ENCODE measurements at places on chromosomes 5 and 9.

GRCh38 chr9:34701023-34701768, 8.7 kb downstream of the CCL21 start:
- no peak for DNase-seq

GRCh38 chr9:95516734-95517558, at the start of gene PTCH1:
Gene PTCH1 (minus strand): TSS chr9:95516971.
- DNase-seq, result no peak

DNA sequence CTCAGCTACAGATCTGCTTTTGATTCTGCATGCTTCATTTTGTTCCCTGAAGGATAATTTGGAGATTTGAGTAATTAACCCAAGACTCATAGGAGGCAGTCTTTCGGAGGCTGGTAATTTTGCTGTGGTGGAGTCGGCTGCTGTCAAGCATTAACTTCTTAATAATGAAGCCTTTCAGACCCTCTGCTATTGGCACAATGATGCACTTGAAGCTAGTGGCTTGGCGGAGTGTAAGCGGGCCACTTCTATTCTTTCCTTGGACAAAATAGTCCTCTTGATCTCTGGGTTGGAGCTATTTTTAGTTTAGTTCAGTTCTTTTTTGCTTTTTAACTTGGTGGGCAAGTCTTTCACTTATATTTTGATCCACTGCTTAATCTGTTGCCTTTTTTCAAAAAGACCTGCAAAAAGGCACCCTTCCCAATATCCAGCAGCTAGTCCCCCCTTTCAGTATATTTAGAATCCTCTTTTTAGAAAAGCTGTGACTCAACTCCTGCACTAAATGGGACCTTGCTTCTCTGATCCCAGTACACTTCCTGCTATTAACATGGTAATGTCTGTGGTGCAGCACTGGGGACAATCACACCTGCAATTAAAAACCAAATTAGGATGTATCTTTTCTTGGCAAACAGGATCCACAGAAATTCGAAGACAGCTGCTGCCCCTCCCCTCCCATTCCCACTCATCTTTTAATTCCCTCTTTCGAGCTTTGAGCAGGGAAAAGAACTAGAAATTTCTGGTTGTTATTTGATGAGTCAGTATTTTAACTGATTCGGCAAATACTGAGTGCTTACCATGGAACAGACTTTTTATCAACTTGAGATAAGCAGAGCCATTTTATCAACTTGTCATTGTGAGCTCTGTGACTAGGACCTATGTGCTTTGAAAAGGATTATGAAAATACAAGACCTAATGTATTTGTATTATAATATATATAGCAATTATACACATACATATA, 169.4 kb upstream of the ANKRD55 start:
- DNase-seq, result no peak

DNA sequence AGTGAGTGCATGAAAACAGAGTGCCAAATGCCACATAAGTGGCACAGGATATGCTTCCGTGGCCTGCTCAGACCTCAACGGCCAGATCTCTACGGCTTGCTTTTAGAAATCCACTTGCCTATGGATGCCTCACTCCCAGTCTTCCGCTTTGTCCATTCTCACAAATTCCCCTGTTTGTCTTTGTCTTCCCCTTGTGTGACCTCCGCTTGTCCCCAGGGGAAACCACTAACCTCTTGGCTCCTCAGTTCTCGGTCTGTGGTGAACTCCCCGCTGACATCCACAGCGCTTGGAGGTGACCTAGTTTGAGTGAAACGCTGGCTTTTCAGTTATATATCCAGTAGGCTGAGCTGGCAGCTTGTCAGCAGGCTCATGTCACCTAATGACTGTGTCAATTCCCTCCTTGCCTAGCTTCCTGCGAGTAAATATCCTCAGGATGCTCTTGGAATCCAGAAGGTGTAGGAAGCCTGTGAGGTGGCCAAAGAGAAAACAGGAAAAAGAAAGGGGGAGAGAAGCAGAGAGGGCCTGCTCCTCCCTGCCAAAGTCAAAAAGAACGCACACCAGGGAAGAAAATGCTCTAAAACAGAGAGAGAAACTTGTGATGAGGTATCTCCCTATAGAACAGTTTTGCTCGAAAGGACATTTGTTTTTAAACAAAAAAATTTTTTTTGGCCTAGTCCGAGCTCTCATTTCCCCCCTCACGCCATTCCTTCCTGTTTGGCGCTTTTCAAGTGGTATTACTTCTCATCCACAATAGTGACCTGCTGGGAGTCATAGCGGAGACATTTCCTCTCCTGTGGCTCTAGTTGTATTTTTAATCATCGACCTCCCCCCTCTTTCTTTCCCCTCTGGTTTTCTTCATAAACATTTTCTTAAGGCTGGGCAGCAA, 101.6 kb upstream of the SPRY4 start:
- no peak for DNase-seq

- no peak for DNase-seq
Measured at GRCh38 chr5:6719896-6720560, 6.8 kb downstream of the TENT4A start.

- no peak for DNase-seq
Measured at GRCh38 chr5:150862070-150862469, 15.7 kb downstream of the IRGM start.

GRCh38 chr9:111431684-111432083, 52.5 kb downstream of the ECPAS start:
- no peak for DNase-seq

GRCh38 chr5:10653043-10653442, 89.2 kb downstream of the ANKRD33B start:
- no peak for DNase-seq

DNA sequence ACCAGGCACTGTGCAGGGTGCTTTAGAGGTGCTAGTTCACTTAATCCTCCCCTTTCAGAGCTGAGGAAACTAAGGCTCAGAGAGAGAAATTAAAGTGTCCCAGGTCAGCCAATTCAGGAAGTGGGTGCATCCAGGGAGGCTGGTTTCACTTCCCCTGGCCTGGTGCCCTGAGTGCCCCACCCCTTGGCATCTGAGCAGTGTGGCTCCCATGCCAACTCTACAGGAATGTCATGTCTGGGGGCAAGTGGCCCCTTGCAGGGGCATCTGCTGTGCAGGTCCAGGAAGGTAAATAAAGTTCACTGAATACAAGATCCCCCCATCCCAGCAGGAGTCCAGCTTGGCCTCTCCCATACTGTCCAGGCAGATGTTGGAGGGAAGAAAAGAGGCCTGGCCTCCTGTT, 4.4 kb upstream of the N4BP3 start:
- DNase-seq, result no peak

GRCh38 chr5:76590027-76590426, 33.2 kb downstream of the F2RL2 start:
- DNase-seq, result no peak

- DNase-seq, result no peak
Measured at GRCh38 chr5:5522336-5522735, 99.9 kb downstream of the ICE1 start.

- DNase-seq, result no peak
Measured at GRCh38 chr5:162496100-162496808, 428.7 kb downstream of the GABRG2 start.

DNA sequence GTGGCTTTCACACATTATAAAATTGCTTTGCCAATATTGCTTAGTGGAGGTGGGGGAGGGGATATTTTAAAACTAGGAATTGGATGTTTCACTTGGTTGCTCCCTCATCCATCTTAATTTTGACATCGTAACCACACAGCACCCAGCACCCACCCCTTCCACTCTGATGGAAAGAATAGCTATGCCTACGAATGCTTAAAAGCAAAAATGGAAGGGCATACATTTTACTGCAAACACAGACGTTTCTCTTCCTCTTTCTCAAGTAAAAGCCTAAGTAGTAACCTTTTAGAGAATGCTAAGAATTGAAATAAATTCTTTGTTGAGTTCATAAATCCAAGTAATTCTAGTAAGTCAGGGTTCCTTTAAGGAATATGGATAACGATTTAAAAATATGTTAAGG, 69.9 kb downstream of the JAKMIP2 start:
- no peak for DNase-seq

- DNase-seq, result no peak
Measured at GRCh38 chr5:57215629-57216195, 41.9 kb downstream of the GPBP1 start.

DNA sequence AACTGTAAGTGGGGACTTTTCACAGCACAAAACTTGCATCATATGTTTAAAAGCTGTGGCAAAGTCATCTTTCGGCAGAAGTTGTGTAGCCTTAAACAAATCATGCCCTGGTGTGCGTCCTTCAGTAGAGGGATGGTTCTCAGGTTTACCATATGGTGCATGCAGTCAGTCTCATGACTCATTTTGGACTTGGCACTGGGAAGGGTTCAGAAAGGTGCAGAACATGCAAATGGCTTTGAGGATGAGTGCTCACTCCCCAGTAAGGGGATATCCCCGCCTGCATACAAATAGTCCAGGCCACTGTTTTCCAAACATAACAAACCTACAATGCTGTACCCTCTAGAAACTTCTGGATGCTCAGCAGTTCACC, 260.3 kb downstream of the NDUFS4 start:
- no peak for DNase-seq

- DNase-seq, result no peak
Measured at GRCh38 chr5:130526708-130527107, 622.4 kb downstream of the CHSY3 start.

- DNase-seq, result no peak
Measured at GRCh38 chr5:58545912-58546311, 37.0 kb upstream of the RAB3C start.

- no peak for DNase-seq
Measured at GRCh38 chr9:15294604-15295003, 12.4 kb downstream of the TTC39B start.

DNA sequence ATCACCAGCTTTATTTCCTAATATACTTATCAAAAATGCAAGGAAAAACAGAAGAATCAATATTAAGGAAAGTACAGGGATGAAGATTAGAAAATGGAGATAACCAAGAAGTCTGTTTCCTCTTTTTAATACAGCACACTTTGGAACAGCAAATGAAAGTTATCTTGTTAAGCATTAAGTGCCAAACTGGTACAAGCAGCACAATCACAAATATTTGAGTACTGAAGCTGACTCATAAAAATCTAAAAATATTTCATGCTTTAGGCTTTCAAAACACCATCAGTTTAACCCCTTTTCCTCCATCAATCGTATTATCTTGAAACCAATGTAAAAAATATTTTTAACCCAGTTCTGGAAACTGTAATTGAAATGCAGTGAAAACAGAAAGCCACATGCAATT, 2.7 kb downstream of the FBXW11 start:
- no peak for DNase-seq

- no peak for DNase-seq
Measured at GRCh38 chr5:13976867-13977830, 32.7 kb upstream of the DNAH5 start.

DNA sequence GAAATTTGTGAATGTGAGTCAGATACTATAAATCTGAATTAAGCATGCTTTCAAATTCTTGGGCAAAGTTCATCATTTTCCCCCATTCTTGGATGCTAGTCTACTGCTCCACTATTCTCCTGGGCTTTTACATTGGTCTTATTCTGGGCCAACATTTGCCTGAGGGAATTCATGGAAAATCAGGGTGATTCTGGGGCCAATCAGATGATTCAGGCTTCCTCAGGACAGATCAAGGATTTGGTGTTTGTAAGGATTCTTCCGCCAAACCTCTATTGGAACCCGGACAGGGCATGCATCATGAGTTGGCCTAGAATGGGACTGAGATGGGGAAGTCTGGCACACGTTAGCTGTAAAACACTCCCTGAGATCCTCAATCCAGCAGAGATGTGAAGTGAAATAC, 113.8 kb downstream of the MEF2C start:
- no peak for DNase-seq

GRCh38 chr5:170571875-170572852, 68.3 kb downstream of the KCNIP1 start:
- DNase-seq, result no peak

GRCh38 chr5:111411301-111411700, 101.0 kb downstream of the STARD4 start:
- no peak for DNase-seq

GRCh38 chr5:144125163-144125726, 45.2 kb downstream of the YIPF5 start:
- no peak for DNase-seq

GRCh38 chr5:177994063-177994462, 2.0 kb downstream of the PROP1 start:
- DNase-seq, result no peak

GRCh38 chr5:173578947-173579615, 37.4 kb downstream of the BOD1 start:
- no peak for DNase-seq

DNA sequence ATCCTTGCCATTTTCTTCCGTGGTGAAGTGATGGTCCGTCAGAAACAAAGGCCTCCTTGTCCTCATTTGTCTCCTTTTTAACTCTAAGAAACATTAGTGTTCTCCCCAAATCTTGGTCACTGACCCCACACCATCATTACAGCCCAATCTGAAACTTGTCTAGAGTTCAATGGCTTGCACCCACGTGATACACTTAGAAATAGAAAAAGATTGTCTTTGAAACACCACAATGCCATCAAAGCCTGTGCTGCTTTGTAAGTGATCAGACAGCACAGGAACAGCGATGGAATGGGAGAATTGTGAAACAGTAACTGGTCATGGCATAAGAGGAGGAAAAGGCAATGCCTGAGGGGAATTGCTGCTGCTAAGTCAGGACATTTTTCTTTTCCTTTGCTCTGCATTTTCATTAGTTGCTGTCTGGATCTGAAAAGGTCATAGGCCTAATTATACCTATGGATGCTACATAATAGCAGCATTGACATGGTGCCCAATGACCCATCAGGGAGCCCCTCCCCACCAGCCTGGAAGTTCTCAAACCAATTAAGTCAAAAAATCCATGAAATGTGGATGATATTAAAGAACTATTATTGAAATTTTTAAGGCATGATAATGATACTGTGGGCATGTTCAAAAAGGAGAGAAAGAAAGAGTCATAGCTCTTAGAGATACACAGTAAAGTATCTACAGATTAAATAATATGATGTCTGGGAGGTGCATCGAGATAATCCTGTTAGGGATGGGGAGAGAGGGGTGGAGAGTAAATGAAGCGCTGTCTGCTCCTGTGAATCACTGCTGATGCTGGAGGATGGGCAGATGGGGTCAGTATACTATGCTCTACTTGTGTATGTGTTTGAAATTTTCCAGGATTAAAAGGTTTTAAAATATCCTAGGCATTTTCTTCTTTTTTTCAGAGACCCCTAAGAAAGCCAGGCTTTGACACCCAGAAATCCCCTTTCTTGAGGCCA, 83.6 kb downstream of the ENC1 start:
- no peak for DNase-seq

GRCh38 chr5:93343570-93343969, 237.4 kb downstream of the NR2F1-AS1 start:
- no peak for DNase-seq

- DNase-seq, result no peak
Measured at GRCh38 chr9:84756731-84757130, 87.2 kb downstream of the NTRK2 start.

GRCh38 chr5:1443171-1443570, 2.1 kb downstream of the SLC6A3 start:
- no peak for DNase-seq
